ENCODE measurements at places on chromosomes 13 and 19.

DNA sequence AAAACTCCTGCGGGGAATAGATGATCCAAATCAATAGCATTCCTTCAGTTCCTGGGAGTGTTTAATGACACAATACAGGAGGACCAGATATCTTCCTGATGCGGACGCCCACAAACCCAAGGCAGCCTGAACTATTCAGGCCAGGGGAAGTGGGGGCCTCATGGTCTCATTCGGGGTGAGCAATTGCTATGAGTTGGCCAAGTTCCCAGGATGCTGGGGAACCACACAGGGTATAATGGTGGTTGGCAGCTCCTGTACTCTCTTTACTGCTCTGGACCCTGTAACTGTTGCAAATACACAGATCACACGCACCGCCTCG lies 401.2 kb downstream of the IRS2 start:
- no peak overlapping the region for H3K4me3 ChIP-seq
- no peak for DNase-seq
- H3K27ac ChIP-seq: no peak overlapping the region
- no peaks in the 10 kb centered on the region for H3K36me3 ChIP-seq

DNA sequence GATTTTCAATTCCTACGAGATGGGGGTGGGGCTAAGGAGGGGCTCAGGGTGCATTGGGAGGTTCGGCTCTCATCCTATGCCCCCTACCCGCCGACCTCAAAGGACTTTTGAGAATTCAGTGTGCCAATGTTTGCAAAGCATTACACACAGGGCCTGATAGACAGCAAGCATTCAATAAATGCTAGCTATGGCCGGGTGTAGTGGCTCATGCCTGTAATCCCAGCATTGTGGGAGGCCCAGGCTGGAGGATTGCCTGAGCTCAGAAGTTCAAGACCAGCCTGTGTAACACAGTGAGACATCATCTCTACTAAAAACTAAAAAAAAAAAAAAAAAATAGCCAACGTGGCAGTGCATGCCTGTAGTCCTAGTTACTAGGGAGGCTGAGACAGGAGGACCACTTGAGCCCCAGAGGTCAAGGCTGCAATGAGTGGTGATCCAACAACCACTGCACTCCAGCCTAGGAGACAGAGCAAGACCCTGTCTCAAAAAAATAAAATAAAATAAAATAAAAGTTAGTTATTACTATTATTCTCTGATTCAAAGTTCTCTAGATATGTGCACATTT lies 1.9 kb upstream of the CBLC start:
- H3K36me3 ChIP-seq: no peaks in the 10 kb centered on the region
- H3K27me3 ChIP-seq: no peaks in the 10 kb centered on the region
- no peak overlapping the region for H3K4me3 ChIP-seq
- no peak overlapping the region for H3K27ac ChIP-seq
- no peaks in the 10 kb centered on the region for H3K4me1 ChIP-seq
- no peak for DNase-seq

DNA sequence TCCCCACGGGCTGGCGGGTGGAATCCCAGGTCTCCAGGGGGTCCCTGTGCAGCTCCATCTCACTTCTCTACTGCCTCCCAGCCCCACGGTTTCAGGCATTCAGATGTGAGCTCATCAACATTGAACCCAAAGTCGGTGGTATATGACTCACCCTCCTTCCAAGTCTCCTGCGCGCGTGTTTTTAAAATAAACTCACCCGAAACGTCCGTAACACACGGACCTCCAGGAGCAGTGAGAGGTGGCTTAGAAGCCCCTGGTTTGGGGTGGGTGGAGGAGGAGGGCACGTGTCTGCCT lies 14.0 kb upstream of the CRTC1 start:
- H3K27ac ChIP-seq: no peak overlapping the region
- H3K27me3 ChIP-seq: no peaks in the 10 kb centered on the region
- peaks cover 32% of the 10 kb centered on the region for H3K4me1 ChIP-seq
- DNase-seq: no peak
- H3K4me3 ChIP-seq: no peak overlapping the region

GRCh38 chr19:38788478-38789243 lies at the start of gene LGALS7B:
Gene LGALS7B, plus strand, starts transcription at chr19:38789200. Its CDS starts 27 bp downstream, at chr19:38789227.
- H3K4me1 ChIP-seq: no peaks in the 10 kb centered on the region
- H3K36me3 ChIP-seq: no peaks in the 10 kb centered on the region
- DNase-seq: no peak
- H3K27me3 ChIP-seq: no peaks in the 10 kb centered on the region
- no peak within 1 kb of the TSS for H3K27ac ChIP-seq

DNA sequence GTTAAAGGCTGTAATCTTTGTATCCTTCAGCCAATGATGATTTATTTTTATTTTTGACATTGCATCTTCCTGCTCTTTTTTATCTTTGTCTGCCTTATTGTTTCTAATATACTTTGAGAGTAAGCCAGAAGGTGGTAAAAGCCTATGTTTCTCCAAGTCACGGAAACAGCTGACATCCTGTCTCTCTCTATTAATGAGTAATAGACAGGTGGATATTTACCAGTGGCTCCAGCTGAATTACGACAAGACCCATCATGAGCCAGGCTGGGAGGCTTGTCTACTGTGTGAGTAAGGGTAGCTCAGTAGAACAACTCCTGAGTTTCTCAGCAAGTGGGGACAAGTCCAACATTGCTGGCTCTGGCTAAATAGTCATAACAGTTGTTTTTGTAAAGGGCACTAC lies 166.6 kb downstream of the NDFIP2 start:
- no peaks in the 10 kb centered on the region for H3K27me3 ChIP-seq
- no peaks in the 10 kb centered on the region for H3K36me3 ChIP-seq
- H3K27ac ChIP-seq: peak overlapping the region; percentile 84
- DNase-seq: no peak

- H3K4me1 ChIP-seq: no peaks in the 10 kb centered on the region
- H3K36me3 ChIP-seq: no peaks in the 10 kb centered on the region
- no peak overlapping the region for H3K27ac ChIP-seq
- no peak for DNase-seq
These were observed 2676.6 kb downstream of the PCDH9 start for GRCh38 chr13:64553411-64554129.

DNA sequence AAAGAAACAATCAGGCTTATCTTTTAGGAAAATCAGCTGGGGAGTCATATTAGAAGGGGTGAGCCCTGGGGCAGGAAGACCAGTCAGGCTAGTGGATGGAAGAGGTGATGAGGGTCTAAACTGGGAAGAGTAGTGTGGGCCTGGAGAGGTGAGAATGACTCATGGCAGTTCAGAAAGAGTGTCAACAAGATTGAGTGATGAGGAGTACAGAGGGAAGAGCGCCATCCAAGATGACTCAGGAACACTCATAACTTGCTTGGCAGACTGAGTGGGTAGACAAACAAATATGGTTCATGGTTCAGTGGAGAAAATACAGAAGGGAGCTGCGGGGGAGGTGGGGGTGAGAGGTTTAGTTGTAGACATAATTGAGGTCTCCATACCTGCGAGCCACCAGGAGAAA lies 17.3 kb upstream of the CLDN10 start:
- H3K27ac ChIP-seq: peak overlapping the region; percentile 17
- peaks cover 22% of the 10 kb centered on the region for H3K4me1 ChIP-seq
- H3K36me3 ChIP-seq: no peaks in the 10 kb centered on the region
- H3K4me3 ChIP-seq: no peak overlapping the region
- H3K27me3 ChIP-seq: no peaks in the 10 kb centered on the region

GRCh38 chr13:103961784-103962183 lies 895.6 kb upstream of the SLC10A2 start:
- no peaks in the 10 kb centered on the region for H3K36me3 ChIP-seq
- H3K4me3 ChIP-seq: no peak overlapping the region
- H3K27ac ChIP-seq: no peak overlapping the region

DNA sequence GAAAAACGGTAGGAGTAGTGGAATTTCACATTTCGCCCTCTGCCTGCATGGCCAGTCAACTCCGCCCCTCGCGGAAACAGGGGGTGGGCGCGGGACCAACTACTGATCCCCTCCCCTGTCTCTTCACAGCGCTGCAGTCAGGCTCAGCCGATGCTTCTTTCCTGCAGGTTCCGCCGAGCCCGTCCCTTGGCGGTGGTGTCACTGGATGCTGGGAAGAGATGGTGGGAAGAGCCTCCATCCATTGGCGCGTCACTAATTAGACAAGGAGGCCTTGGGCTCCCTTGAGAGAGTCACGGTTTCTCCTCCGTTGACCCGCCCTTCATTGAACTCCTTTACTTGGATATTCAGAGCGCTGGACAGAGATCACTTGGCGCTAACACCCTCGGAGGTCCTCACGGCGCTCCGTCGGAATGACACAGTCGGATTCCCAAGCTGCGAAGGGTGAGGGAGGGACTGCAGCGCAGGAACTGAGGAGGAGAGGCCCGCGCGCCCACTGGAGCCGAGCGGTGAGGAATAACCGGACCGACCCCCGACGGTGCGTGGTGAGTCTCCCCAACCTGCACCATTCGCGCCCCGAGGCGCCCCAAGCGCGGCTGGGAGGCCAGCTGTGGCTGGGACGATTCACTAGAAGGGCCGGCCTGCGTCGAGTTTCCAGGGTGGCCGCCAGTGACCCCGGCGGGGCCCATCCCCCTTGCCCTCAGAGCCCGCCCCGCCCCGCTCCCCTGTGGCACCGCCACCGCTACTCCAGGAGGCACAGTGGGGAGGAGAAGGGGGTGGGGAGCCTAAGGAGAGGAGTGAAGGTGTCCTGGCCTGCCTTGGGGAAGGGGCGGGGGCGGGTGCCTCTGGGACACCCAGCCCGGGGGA lies 11.2 kb upstream of the CEACAM21 start:
- no peak overlapping the region for H3K4me3 ChIP-seq
- no peak overlapping the region for H3K27ac ChIP-seq
- DNase-seq: no peak
- no peaks in the 10 kb centered on the region for H3K36me3 ChIP-seq

All from psoas muscle (tissue), 8 donors.